ENCODE measurements at places on chromosomes 2 and 18. TPM values are rescaled to one million over a fixed set of nuclear protein-coding genes. Genes with fewer than 3 reads are reported as not detected.

DNA sequence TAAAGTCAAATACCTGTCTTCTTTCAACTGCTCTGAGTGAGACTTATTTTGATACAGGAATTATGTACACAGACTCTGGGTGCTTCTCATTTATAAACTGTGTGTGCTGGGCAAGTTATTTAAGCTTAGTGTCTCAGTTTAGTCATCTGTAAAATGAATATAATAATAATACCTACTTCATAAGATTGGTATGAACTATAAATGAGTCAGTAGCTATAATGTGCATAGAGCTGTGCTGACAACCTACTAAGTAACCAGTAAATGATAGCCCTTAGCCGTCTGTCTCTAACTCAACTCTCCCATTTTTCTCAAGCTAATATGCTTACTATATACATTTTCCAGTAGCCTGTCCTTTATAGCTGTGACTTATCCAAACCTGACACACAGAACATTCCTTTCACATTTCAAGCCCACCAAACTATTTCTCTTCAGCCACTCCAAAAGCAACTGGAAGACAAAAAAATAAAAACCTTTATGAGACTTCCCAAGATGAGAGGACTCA, 319.8 kb downstream of the ETAA1 start:
- DNase-seq, result no peak

GRCh38 chr2:46385786-46386577, 88.8 kb downstream of the EPAS1 start:
- DNase-seq, result no peak

SCYGR4 gene
- total RNA-seq, result not detected

MRPL19 gene
- 61.1 TPM for total RNA-seq

GALNT5 gene
- total RNA-seq, result 20.1 TPM

All from Peyer's patch (tissue), 4 donors.